SK-N-SH (cell line): ENCODE measurements at places on chromosomes 2 and 18. TPM values are rescaled to one million over a fixed set of nuclear protein-coding genes. Genes with fewer than 3 reads are reported as not detected.

Gene UGT1A9
- polyA plus RNA-seq = not detected in 2 replicates

Gene CYS1
- polyA plus RNA-seq = 0.62 and 1.2 TPM in 2 replicates

Gene IL1A
- not detected in 2 replicates for polyA plus RNA-seq

Gene TM4SF20
- polyA plus RNA-seq = 0.03 and 0.13 TPM in 2 replicates

Gene EDAR
- not detected in 2 replicates for polyA plus RNA-seq

Gene EFR3B
- 1.5 and 1.9 TPM in 2 replicates for polyA plus RNA-seq

Gene GPR75
- polyA plus RNA-seq = 1.8 and 2.4 TPM in 2 replicates
